ENCODE measurements at places on chromosomes 13 and 19.
A peak's percentile ranks its signal among the peaks of the same experiment; 100 is the strongest.

GRCh38 chr13:28286263-28286662, 147.9 kb downstream of the PAN3 start:
- peak; percentile 41 for DNase-seq

DNA sequence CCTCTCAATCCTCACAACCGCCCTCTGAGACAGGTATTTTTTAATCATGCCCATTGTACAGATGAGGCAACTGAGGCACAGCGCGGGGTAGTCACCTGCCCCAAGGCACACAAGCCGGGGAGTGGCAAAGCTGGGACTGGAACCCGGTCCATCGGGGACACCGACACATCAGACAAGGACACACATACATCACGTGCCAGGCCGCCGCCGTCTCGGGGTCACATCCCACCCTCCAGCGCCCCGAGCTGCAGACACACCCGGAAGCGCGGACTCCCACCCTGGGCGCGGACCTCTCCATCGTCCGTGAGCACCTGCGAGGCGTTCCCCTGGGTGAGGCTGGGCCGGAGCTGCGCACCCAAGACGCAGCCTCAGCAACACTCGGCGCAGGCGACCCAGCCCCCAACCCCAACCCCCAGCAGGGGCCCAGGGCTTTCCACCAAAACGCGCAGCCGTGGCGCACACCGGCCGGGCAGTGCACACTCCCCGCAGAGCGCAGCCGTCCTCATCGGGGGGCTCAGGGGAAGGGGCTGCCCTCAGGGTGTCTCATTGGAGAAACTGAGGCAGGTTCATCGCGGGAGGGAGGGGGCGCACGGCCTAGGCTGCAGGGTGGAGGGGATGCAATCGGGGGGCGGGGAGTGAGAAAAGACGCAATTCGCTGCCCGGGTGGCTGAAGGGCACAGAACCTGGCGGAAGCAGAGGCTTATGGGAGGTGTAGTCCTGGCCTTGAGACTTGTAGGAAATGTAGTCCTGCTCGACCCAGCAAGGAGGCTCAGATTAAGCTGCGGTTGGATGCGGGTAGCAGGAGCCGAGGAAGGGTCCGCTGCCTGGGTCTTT, 1.9 kb upstream of the LMTK3 start:
- DNase-seq = peak; percentile 82

DNA sequence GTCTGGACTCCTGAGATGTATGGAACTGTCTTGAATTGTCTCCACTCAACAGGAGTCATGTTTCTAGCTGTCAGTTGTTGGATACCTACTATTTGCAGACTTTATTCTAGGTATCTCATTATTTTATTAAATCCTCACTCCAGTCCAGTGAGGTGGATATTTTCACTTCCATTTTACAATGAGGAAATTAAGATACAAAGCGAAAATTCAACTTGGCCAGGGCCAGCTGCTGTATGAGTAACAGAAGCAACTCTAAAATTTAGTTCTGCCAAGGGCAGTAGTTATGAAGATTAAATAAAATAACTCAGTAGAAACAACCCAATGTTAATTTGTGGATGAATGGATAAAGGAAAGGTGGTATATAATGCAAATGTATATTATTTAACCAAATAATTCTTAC, 12.6 kb upstream of the NDFIP2 start:
- no peak for DNase-seq

DNA sequence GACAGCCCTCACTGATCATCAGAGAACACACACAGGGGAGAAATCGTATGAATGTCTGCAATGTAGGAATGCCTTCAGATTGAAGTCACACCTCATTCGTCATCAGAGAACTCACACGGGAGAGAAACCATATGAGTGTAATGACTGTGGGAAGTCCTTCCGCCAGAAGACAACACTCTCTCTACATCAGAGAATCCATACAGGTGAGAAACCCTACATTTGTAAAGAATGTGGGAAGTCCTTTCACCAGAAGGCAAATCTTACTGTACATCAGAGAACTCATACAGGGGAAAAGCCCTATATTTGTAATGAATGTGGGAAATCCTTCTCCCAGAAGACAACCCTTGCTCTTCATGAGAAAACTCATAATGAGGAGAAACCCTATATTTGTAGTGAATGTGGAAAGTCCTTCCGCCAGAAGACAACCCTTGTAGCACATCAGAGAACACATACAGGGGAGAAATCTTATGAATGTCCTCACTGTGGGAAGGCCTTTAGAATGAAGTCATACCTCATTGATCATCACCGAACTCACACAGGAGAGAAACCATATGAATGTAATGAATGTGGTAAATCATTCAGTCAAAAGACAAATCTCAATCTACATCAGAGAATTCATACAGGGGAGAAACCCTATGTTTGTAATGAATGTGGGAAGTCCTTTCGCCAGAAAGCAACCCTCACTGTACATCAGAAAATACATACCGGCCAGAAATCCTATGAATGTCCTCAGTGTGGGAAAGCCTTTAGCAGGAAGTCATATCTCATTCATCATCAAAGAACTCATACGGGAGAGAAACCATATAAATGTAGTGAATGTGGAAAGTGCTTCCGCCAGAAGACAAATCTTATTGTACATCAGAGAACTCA, 32.5 kb downstream of the ZNF567 start:
- no peak for DNase-seq

DNA sequence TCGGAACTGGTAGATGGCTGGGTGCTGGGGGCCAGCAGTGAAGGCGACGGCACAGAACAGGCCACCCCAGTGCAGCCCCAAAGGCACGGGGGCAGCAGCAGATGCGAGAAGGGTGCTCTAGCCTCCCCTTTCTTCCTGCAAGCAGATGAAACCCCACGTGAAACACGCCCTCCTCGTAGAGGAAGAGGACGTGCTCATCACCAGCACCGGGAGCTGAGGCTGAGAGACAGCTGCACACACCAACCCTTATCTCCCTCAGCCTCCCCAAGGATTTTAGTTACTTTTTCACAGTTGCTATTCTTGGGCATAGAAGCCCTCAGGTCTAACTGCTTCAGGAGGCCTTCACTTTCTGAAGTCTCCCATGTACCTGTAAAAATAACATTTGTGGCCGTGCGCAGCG, 11.9 kb downstream of the ZNF787 start:
- no peak for DNase-seq
